Colonic mucosa (tissue), 4 donors: ENCODE measurements at places on chromosomes 1 and 21.

- no peak for DNase-seq
These were observed 29.1 kb downstream of the ZBTB17 start for GRCh38 chr1:15946571-15947381.

DNA sequence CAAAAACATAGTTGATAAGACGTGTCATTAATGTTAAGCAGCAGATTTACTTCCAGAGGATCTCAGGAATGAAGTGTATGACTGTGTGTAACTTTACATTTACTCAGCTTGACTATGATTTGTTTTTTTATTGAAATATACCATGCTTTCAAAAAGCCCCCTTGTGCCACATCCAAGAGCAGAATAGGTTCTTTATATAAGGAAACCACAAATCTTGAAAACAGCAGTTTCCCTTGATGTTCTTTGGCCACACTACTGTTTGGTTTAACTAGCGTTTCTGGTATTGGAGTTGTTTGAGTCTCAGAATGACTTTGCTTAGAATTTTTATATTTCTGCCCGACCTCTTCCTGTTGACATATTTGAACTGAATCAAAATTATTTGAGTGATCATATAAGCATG, 25.0 kb downstream of the LRRC8C start:
- no peak for DNase-seq

GRCh38 chr1:174358344-174358743, 89.4 kb upstream of the GPR52 start:
- DNase-seq: peak; percentile 46

DNA sequence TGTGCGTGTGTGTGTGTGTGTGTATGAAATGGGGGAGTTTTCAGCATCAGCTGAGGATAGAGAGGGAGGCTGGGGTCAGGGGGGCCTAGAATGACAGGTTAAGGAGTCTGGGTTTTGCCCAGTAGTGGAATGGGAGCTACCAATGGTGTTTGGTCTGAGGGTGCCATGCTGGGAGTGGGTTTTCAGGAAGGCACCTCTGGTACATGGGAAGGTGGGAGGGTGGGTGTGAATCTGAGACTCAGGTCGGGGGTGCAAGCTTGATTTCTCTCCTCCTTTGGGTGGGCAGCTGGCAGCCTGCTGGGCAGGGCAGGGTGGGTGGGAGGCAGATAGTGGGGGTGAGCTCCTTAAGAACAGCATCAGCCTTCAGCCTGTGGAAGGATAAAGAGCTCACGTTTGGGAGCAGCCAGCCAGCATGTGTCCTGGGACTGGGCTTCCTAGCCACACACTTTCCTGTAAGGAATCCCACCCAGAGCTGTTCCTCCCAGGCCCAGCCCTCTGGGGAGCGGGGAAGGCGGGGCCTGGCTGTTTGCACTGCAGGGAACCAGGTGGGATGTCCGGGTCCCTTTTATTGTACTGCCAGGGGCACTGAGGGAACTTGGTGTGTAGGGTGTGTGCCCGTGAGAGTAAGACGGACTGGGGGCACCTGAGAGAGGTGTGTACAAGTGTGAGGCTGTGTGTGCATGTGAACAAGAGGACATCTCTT, 152.8 kb downstream of the FOXD2 start:
- DNase-seq: no peak

GRCh38 chr1:4939266-4939665, 284.9 kb downstream of the AJAP1 start:
- no peak for DNase-seq

GRCh38 chr1:228897901-228898300, 162.6 kb downstream of the RHOU start:
- no peak for DNase-seq

DNA sequence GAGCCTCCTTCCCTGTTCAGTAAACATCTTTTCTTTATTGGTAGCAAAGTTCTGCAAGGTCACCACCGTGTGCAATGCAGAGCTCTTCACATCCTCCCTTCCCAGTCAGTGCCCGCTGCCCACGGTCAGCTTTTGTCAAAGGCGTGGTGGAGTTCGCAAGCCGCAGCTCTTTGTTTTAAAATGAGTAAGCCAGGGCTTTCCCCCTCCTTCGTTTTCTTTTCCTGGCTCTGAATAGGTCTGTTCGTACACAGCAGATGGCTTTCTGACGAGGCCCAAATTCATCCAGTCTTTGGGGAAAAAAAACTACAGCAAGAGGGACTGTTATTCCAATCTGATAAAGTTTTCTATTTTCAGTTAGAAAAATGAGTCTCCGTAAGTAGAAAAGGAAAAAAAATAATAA, 153.2 kb downstream of the LRIG2 start:
- peak; percentile 60 for DNase-seq

DNA sequence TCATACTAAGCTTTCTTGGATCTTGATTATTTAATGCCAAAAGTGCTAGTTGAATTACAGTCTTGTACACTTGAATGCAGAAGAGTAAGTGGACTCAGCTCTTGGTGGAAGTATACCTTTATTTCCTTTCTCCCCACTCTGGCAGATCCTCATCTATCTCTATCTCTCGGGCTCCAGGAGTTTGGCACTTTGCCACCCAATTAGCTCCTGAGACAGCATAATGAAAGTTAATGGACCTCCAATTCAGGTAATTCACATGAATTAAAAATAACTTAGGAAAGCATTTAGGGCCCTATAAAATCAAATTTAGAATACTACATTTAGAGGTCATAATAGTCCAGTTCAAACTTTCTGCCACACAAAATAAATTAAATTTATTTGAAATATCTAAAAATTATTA, 67.4 kb downstream of the OLFM3 start:
- no peak for DNase-seq

GRCh38 chr1:38589036-38589435, 270.5 kb downstream of the RRAGC start:
- DNase-seq: no peak

- no peak for DNase-seq
These were observed 106.1 kb downstream of the CRYAA start for GRCh38 chr21:43274946-43275310.
